ENCODE measurements at places on chromosomes 5 and 9.

GRCh38 chr5:164237486-164237885 is 732.1 kb downstream of the MAT2B start:
- DNase-seq = no peak

DNA sequence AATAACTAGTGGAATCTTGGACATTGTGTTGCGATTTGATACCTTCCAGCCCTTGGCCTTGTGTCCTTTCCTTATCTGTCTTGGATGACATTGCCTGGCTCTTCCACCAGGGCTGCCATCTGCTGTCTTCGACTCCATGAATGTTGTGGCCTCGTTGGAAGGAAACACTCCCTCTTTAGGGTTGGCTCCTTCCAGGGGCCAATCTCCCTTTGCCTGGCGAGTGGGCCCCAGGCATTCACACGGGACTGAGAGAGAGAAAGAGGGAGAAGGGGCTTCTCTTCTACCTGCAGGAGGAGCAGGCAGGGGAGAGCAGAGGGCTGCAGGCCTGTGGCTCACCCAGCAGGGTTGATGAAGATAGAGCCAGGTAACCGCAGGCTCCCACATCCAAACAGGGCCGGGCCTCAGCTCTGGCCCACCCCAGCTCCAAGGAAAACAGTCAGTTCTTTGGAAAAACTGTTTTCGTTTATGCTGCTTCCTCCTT is 31.3 kb downstream of the FGF1 start:
- no peak for DNase-seq

- DNase-seq = peak; percentile 37
Measured at GRCh38 chr5:177496070-177496726, 1.2 kb downstream of the PDLIM7 start.

- DNase-seq = no peak
Measured at GRCh38 chr9:24189986-24190385, 355.7 kb downstream of the IZUMO3 start.

DNA sequence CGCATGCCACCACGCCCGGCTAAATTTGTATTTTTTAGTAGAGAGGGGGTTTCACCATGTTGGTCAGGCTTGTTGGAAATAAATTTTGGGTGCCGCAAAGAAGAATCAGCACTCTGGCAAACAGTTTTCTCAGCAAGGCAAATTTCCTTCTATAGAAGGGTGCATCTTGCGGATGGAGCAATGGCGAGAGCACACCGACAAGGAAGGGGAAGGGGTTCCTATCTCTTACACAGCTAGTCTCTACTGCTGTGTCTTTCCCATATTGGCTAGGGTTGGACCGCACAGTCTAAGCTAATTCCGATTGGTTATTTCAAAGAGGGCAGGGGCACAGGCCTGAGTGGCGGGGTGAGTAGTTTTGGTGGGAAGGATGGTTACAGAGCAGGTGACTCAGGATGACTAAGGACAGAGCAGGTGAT is 707 bp downstream of the GTF3C5 start:
- no peak for DNase-seq

DNA sequence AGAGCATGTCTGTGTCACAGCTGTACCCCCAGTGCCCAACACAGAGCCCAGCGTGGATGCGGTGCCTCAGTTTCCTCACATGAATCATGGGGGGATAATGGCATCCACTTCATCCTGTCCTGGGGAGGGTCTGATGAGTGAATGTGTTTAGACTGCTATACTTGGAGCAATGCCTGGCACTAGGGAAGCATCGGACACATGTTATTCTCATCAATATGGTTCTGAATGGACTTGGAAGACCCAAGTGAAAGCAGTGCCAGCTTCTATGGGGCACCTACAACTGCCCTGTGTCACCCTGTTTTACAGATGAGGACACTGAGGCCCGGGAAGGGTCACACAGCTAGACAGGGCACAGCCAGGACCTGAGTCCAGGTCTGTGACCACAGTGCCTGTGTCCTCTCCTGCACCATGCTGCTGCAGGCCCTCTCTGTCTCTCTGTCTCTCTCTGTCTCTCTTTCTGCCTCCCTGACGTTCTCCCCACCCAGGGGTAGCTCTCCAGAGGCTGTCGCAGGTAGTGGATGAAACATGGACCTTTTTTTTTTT is 42.3 kb upstream of the NEK6 start:
- no peak for DNase-seq

DNA sequence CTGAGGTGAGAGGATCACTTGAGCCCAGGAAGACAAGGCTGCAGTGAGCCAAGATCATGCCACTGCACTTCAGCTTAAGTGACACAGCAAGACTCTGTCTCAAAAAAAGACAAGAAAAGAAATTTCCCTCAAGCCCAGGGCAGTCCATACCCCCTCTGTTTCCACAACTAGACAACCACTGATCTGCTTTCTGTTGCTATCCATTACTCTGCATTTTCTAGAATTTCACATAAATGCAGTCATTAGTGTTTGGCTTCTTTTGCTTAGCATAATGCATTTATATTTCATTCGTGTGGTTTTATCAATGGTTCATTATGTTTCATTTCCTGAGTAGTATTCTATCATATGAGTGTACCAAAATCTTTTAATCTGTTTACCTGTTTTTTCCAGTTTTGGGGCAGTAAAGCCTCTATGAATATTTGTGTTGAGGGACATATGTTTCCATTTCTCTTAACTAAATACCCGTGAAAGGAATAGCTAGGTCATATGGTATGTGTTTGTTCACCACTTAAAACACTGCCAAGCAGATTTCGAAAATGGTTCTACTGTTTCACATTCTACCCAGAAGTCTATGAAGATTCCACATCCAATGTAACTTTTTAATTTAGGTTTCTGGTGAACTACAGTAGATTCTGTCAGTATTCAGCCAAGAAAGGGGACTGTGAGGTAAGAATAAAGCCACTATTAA is 271.8 kb downstream of the ZNF608 start:
- peak; percentile 89 for DNase-seq

DNA sequence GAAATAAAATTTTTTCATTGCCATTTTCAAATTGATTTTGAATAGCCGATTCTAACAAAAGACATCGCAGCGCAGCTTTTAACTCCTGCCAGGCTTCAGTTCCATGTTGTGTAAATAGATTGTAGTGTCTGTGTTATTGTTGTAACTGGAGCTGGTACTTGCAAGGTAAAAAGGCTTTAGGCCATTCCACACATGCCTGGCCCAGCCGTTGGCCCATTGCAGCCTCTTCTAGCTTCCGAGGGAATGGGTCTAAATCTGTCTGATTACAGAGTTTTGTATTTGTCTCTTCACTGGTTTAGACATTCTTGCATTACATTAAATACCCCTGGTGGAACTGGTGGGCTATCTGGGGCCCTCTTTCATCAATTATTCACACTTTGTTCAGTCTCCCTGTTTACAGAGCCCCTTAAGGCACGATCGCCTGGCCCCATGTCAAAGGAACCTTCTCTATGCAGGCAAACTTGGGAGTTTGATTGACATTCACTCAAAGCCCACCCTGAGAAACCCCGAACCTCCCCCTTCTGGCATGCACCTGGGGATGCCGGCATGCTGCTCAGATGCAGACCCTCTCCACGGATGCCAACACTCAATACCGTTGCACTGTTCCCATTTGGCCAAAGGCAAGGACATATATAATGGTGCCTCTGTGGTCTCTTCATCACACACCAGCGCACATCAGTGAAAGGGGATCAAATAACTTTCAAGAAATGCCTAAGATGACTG is 281.7 kb upstream of the IRX2 start:
- DNase-seq = no peak

DNA sequence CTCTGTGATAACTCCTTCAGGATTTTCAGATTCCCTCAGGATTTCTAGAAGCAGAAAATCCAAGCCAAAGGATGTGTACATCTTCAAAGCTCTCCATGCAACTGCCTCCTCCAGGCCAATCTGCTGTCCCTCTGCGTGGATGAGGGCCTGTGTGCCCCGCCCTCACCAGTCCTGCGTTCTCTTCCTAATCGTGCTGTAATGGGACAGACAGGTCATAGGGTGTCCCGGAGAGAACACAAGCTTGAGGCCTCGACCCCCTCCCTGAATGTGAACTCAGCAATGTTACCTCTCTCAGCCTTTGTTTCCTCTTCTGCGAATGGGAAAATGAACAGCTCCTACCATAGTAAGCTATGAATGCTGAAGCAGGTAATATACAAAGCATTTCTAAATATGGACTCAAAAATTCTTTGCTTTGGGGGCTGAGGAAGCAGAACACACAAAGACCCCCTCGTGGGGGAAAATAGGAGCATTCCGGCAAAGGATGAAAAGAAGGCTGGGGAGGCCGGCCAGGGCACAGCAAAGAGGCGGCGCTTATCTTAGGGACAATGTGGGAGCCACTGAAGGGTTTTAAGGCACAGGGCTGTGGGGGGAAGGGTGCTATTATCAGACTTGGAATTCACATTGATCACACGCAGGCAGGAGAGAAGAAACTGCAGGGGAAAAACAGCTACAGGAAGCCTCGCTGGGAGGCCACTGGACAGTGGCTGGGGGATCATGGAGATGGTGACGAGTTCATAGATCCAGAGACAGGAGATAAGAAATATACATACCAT is 57.2 kb upstream of the FBXW11 start:
- DNase-seq = no peak

DNA sequence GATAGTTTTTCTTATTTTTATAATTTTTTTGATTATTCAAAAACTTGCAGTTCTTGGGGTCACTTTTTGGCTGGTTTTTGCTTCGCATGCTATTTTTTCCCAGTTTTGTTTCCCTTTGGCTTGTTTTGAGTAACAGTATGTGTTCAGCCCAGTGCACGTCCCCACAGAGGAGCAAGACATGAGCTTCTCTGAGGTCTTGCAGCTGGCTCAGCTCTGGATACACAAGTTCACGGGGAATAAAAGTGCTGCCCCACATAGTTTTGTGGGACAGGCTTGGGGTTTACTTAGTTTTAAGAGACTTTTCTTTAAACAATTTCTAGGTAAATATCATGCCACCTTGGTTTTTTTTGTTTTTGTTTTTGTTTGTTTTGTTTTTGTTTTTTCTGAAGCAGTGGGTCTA is 297.8 kb upstream of the IRX1 start:
- no peak for DNase-seq

DNA sequence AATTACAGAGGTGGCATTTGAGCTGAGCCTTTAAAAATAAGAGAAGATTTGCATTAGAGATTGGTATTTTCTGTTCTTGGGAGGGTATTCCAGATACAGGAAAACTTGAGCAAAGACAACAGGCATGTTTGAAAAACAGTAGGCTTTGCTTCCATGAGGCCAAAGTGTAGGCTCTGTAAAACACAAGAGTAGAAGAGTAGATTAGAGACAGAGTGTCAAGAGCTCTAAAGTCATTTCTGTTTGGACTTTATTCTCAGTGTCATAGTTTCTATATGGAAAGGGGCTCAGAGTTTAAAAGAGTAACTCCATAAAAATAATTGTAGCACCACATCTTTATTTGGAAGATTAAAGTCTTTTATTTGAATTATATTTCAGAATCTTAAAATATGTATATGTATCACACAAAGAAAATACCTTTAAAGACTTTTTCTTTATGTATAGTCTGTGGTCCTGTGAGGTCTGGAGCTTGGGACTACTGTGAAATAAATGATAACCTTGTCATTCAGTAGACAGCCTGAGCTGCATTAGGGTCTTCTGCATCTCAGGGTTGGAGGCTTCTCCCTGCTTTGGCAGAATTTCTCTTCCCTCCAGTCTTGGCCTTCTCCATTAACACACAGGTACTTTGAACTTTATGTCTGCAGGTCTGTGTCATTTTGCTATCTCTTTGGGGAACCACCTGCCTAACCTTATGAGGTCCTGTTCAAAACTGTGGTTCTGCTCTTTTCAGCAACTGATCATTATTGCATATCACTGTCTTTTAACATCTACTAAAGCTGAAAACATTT is 73.6 kb downstream of the ZSWIM6 start:
- no peak for DNase-seq

- peak; percentile 74 for DNase-seq
Measured at GRCh38 chr5:159017786-159018185, 81.9 kb downstream of the EBF1 start.

GRCh38 chr9:4292781-4293180 is 7.1 kb downstream of the GLIS3 start:
- peak; percentile 7 for DNase-seq

GRCh38 chr9:18923671-18924430 is 109.2 kb downstream of the SAXO1 start:
- no peak for DNase-seq

GRCh38 chr5:128259607-128260021 is 176.0 kb downstream of the SLC12A2 start:
- peak; percentile 44 for DNase-seq

GRCh38 chr9:128771745-128772519 is at the start of gene ZER1:
Gene ZER1, minus strand, starts transcription at chr9:128771927. Its CDS starts 16,362 bp downstream, at chr9:128755565.
- peak; percentile 86 for DNase-seq

GRCh38 chr9:133023117-133023890 is 7.5 kb upstream of the GTF3C5 start:
- DNase-seq = no peak

DNA sequence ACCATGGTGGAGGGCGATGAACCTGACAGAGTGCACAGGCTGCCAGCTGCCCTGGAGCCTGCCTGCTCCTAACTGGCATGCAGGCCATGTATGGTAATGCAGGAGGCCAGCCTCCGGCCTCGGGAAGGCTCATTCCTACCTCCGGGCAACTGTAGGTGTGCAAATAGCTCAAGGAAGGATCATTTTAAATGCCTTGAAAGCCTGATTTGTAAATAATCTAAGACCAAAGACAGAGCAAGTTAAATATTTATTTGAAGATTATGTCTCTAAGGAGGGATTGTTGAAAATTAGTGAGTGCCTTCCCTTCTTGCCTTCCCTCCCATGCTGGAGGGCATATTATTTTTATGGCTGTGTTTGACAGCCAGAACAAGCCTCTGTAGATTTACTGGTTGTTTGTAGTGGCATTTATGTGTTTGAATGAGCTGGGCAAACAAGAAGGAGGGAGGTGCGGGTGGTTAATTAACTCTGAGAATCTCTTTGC is 285.7 kb upstream of the TUT7 start:
- no peak for DNase-seq

DNA sequence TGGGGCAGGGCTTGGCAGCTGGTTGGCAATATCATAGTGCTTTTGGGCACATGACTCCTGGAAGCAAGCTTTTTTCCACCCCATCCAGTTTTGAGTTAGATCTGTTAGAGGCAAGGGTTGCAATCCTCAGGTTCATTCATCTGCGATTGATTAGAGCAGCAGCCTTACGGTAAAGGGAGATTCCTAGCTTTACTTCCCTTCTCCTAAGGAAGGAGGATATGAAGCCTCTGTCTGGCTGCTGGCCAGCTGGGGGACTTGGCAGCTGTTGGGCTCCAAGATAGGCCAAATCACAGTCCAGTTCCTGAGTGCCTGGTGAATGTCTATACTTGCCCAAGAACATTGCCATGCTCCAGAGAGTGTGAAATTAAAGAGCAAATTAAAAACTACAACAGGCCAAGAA is 113.4 kb upstream of the CCNH start:
- DNase-seq = no peak

GRCh38 chr5:88195636-88196035 is 73.0 kb downstream of the TMEM161B start:
- DNase-seq = no peak

- no peak for DNase-seq
Measured at GRCh38 chr5:570886-571285, 41.3 kb upstream of the CEP72 start.
